ENCODE measurements at places on chromosomes 4 and X.

- peak; percentile 6 for DNase-seq
Observed at GRCh38 chrX:109600237-109600651, 24.7 kb downstream of the KCNE5 start.

DNA sequence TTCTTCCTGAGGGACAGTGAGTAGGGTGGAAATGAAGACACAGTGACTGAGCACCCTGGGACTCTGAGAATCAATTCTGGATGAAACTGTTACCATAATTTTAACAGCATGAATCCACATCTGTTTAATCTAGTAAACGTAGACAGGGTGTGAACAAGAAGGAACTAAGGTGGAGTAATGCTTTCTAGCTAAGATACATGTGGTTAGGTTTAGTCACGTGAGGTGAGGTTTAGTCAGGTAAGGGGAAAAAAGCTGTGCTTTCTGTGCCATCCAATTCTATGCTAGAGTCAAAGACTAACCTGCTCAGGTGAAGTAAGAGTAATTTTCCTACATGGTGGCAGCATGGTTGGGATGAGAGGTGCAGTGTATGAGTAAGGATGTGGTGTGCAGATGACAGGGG is 54.0 kb upstream of the C4orf54 start:
- DNase-seq, result no peak

DNA sequence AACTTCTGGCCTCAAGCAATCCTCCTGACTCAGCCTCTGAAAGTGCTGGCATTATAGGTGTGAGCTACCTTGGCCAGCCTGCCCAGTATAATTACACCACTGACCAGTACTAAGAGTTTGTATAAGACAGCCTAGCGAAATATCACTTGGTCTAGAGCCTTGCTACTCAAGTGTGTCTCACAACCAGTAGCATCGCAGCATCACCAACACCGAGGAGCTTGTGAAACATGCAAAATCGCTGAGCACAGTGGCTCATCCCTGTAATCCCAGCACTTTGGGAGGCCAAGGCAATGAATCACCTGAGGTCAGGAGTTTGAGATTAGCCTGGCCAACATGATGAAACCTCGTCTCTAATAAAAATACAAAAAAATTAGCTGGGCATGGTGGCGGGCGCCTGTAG is 102.0 kb upstream of the GATB start:
- no peak for DNase-seq

DNA sequence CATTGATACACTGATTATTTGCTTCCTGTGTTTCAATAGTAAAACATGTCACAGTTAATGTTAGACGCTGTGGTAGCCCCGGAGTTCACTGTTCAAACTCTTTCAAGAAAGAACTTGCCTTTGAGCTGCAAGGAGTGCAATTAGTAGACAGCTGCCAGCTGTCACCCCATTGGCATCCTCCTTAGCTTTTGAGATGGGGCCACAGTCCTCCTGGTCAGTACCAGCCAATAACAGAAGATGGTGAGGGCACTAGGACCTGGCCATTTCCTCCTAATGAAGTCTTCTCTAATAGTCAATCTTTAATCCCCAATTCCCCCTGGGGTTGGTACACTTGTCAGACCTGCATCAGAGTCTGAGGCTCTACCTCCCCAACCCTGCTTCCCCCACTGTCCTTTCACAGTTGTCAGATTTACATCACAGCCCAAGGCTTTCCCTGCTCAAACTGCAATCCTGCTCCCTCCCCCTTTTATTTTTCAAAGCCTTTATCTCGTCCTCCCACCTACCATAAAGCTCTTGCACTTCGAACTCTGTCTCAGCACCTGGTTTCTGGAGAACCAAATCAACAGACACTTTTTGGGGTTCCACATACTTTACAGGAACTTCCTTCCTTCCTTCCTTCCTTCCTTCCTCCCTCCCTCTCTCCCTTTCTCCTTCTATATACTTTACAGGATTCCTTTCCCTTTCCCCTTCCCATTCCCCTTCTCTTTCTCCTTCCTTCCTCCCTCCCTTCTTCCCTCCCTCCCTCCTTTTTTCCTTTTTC is 182.0 kb downstream of the RASL11B start:
- no peak for DNase-seq

GRCh38 chr4:36054694-36055422 is 189.5 kb downstream of the ARAP2 start:
- no peak for DNase-seq

- no peak for DNase-seq
Observed at GRCh38 chr4:100170986-100171385, 19.3 kb downstream of the DDIT4L start.

- DNase-seq, result no peak
Observed at GRCh38 chr4:87090305-87090704, 130.1 kb downstream of the KLHL8 start.

- no peak for DNase-seq
Observed at GRCh38 chr4:113445286-113445685, 316.3 kb downstream of the CAMK2D start.

DNA sequence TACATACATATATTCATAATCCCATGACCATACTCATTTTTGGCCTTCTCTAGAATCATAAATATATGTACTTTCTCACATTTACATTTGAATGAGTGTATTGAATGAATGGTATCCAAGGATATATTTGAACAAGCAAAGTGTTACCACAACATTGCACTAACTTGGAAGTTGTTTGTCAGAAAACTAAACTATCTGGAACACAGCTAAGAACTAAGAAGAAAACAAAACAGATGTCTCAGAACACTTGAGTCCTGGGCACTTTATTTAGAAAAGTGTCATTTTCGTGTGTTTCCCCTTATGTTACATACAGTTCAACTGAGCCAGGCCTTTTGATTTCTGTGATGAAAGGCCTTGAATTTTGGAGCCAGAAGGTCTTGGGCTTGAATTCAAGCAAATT is 466.7 kb upstream of the FAT1 start:
- DNase-seq, result no peak

- no peak for DNase-seq
Observed at GRCh38 chr4:114250439-114250891, 271.0 kb upstream of the ARSJ start.

- DNase-seq, result no peak
Observed at GRCh38 chr4:70518716-70519115, 347 bp downstream of the AMTN start.

- no peak for DNase-seq
Observed at GRCh38 chr4:115234405-115235093, 121.1 kb upstream of the NDST4 start.

GRCh38 chrX:74325130-74326059 is 21.4 kb downstream of the ZCCHC13 start:
- DNase-seq, result no peak

- DNase-seq, result no peak
Observed at GRCh38 chr4:145939856-145940255, 1.2 kb upstream of the ZNF827 start.

DNA sequence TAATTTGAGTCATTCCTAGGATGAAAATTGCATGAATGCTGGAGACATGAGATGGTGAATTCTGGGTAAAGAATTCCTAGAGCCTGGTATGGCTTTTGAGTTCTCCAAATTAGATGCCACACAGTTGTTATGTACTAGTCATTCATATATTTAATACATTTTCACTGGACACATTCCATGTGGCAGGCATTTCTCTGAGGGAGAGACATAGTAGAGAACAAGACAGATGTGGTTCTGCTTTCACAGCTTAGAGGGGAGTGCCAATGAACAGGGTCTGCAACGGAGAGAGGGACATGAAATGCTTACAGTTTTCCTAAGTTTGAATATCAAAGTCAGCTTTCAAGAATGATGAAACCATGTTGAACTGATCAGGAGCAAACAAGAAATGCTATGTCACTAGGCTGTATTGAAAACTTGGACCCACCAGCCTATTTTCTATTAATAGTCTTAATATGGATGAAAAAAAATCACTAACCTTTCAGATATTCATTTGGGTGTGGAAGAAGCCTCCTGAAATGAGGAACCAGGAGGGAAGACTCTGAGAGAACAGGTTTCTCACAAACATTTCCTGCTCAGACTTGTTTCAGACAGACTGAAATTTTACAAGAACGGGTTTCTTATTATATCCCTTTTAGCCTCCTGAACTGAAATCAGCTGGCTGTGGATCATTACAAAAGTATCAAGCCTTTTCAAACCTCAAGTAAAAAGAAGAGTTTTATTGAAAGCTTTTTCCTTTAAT is 276.0 kb upstream of the TET2 start:
- DNase-seq, result no peak

DNA sequence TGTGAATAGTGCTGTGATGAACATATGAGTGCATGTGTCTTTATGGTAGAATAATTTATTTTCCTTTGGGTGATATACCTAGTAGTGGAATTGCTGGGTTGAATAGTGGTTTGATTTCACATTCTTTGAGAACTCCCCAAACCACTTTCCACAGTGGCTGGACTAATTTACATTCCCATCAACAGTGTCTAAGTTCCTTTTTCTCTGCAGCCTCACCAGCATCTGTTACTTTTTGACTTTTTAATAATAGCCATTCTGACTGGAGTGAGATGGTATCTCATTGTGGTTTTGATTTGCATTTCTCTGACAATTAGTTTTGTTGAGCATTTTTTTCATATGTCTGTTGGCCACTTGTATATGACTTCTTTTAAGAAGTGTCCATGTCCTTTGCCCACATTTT is 29.1 kb downstream of the JADE3 start:
- no peak for DNase-seq

DNA sequence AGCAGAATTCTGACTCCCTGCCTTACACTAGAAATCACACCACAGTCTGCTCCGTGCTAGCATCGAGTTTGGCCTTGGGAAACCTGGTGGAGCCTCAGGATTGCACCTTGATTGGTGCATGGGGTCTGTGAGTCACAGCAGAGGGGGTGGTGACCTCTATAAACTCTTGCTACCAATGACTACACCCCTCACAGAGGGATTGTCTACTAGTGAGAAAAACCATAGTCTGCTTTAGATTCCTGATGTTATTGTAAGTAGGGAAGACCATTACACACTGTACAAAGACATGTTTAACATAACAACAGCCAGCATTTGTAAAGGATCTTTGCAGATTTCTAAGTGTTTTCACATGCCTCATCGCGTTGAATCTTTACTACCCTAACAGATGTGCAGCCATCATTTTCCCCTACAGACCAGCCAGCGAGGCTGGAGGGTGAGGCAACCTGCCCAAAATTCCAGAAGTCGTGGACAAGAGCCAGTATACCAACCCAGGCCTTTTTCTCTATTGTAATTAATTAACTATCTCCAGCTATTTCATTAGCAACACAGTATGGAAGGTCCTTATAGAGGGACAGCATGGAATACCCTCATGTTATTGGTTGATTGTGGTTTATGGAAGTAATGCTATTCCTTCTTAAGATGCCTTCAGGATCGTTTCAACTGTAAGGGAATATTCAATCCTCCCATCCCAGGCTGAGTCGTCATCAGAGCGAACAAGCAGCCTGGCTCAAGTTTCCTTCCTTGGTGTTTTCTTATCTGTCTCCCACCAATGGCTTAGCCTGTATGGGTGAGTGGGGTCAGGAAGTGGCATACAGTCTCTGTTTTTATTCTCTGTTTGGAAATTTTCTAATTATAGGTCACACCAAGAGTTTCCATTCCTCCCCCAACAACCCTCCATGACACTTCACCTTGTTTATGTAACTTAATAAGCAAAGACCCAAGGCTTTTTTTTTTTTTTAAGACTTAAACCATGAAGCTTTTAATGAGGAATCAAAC is 55.9 kb upstream of the KDR start:
- DNase-seq, result no peak

DNA sequence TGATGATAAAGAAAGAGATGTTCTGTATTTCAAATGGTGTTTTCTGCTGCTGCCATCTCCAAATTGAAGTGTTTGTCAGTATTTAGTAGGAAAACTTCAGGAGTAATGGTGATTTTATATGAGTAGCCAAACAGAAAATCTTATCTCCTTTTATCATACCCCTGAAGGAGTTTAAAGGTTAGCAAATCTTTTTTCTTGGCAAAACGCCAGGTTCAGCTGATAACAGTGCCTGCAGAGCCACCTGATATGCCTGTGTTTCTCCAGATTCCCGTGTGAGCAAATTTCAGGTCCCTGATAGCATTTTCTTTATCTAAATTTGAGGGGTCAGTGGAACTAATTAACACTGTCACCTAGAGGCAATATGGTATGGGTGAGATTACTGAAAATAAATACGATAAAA is 65.8 kb upstream of the ETNPPL start:
- DNase-seq, result no peak

GRCh38 chrX:38232079-38232686 is 11.5 kb upstream of the SRPX start:
- no peak for DNase-seq

GRCh38 chrX:20666331-20666730 is 399.6 kb upstream of the RPS6KA3 start:
- no peak for DNase-seq

DNA sequence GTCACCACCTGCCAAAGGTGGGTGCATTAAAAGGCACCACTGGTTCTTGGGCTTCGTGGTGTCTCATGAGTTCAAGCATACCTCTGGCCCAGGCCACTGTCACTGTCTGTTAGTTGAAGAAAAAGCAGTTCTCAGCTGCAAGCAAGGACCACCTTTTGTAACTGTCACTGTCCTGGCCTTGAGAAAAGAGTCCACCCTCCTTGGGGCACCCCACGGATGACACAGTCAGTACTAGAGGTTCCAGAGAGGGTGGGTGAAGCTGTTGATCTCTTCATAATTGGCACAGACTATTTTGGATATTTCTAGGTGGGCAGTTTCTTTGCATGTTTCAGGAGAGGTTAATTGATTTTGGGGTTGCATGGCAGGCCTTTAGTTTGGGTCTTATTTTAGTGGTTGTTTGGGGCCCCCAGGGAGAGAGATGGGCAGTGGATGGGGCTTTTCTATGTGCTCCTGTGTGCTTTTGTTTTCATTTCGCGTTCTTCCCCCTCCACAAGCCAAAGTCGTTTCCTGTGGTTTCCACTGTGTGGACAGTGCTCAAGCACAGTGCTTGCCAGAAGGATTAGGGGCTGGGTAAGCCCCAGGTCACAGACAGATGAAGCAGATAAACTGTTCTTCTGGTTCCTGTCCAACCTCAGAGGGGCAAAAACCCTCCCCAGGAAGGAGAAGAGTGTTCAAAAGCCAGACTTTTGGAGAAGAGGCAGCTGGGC is 156.2 kb upstream of the PPP1R2C start:
- DNase-seq, result no peak

DNA sequence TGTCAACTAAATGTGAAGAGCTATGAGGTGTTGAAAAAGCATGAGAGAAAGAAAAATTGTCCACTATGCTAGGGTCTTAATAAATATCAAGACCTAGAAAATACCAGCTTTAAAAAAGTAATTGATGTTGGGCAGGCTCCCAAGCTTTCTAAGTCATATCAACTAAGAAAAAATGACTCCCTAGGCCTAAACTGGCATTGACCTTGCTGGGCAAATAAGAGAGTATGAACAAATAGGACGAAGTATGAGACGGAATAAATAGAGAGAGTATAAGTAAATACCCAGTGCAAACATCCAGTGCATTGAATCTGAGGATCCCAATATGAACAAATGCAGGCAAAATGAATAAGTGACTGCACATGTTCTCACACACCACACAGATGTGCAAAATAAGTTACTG is 3.2 kb downstream of the KDR start:
- DNase-seq, result no peak

DNA sequence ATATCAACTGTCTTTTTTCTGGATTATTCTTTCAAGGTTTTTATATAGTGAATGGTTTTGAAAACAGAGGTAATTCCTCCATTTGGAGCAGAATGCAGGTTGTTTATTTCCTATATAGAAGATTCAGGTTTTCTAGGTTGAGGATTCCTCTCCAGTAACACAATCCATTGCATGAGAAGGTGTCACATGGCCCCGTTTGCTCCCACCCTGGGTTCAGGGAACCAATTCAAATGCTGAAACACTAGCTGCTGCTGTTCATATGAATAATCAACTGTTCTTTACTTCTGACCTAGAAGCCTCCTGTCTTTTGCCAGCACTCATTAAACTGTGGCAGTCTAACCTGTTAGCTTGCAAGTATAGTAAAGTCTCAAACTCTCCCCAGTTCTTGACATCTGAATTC is 1316.9 kb upstream of the TENM3 start:
- DNase-seq, result no peak
